Renal cortical epithelial cell (primary cell): ENCODE measurements at places on chromosomes 13 and 19. TPM values are rescaled to one million over a fixed set of nuclear protein-coding genes. Genes with fewer than 3 reads are reported as not detected.

DNA sequence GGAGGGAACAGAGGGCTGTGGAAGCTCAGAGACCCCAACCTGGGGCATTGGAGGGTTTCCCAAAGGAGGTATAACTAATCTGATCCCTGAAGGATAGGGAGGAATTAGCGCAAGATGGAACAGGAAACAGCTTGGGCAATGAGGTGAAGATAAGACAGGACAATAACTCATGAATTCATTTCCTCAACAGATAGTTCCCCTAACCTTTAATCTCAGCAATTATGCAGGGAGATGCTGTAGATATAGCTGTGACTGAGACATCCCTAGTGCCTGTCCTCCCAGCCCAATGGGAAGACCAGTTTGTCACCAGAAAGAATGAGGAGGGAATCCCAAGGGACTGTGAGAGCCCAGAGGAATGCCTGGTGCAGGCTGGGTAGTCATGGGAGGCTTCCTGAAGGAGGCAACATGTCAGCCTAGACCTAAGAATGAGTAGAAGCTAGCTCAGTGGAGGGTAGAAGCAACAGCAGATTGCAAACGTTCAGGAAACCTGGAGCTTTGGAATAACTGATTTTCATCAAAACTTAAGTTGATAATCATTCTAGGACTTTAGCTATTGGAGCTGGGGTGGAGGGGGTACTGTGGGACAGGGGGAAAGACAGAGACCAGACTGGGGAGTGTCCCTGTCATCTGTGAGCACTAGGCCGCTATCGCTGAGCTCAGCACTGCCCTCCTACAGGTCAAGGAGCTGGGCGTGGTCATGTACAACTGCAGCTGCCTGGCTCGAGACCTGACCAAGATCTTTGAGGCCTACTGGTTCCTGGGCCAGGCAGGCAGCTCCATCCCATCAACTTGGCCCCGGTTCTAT is 18.8 kb downstream of the HIPK4 start:
- DNase-seq, result no peak

GRCh38 chr19:13408889-13409518 is 97.3 kb downstream of the CACNA1A start:
- no peak for DNase-seq

DNA sequence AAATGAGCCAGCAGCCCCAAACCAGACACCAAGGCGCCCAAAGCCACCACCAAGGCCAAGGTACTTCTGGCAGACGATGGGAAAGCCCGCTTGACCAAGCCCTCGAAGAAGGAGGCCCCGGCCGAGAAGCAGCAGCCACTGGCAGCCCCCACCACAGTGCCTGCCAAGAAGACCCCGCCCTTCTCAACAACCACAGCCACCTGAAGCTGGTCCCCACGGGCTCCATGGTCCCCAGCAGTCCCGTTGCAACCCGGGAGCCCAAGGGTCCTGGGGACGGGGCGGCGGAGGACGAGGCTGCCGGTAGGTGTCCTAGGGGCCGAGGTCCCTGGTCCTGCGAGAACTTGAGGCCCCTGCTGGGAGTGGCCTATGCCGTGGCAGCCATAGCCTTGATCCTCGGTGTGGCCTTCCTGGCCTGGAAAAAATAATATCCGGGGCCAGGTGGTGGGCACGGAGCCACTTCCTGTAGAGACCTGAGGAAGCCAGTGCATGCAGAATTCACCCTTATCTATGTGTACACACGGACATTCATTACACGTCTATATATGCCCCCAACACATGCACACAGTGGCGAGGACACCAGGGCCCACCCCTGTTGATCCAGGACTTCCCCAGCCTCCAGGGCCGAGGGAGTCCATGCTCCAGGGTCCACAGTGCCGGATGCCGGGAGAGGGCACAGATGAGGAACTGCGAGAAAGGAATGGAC is 13.8 kb downstream of the C1QTNF9 start:
- DNase-seq, result no peak

DNA sequence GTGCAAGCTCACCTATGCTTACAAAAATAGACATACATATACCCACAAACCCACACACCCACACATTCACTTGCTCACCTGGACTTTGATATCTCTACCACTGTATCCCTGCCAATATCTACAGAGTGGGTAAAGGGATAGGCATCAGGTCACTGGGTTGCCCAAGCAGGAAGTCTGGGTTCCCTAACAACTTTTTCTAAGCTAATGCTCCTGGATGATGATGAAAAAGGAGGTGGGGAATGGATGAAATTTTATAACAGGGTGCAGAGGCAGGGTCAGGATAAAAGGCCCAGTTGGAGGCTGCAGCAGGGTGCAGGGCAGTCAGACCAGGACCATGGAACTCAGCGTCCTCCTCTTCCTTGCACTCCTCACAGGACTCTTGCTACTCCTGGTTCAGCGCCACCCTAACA is at the start of gene CYP2B6:
CYP2B6 (plus strand) TSS at position 311 of the 410 bp plus-strand sequence; CDS start at position 335, 24 bp downstream.
- DNase-seq, result no peak

DNA sequence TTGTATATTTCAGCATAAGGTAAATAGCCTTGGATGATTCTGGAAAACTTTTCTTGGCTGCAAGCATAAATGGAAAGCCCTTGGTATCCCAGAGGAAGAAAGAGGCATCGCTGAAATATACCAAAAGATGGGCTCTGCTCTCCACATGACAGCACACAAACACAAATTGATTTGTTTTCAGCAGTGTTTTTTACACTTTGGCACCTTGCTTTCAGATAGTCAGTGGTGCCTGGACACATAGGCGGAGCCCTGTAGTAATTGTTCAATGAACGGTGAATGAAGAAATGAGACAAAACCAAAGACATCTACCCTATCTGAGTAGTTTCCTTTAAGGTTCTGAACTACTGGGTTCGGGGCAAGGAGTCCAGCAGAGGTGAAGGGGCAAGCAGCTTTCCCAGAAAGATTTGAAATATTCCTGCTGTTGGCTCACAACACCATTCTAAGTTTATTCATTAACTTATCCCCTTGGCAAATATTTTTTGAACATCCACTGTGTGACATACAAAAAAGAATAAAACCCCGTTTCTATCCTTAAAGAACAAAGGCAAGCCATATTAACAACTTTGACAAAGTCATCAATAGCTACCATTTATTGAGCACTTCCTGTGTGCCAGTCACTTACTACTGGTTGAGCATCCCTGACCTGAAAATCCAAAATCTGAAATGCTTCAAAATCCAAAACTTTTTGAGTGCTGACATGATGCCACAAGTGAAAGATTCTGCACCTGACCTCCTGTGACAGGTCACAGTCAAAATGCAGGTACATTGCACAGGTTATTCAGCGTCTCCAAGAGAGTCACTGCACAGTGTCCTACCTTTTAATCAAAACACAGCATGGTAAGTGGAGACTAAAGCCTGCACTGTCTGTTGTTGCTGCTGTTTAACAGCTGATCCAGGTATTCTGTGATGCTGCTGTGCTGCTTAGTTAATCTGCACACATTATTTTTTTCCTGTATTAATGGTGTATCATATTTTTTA is 238.1 kb downstream of the DCLK1 start:
- peak; percentile 35 for DNase-seq

- peak; percentile 20 for DNase-seq
These were observed 17.2 kb downstream of the BLOC1S3 start for GRCh38 chr19:45195764-45196163.

DNA sequence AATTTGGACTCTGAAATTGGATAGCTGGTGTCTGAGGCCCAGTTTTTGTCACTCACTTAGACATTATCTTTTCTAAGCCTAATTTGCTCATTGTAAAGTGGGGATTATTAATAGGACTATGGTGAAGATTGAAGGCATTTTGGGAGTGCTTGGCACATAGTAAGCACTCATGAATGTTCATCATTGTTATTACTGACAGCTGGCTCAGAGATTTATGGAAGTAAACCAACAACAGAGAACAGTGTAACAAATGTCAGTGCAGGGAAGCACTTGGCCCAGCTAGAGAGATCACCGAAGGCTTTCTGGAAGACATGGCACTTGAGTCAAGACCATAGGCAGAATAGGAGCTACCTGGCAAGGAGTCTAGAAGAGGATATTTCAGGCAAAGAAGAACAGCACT is 92.3 kb downstream of the RFC3 start:
- no peak for DNase-seq

TMEM38A gene
- total RNA-seq, result 1.9 and 8.7 TPM in 2 replicates

KLHL1 gene
- total RNA-seq, result not detected in 2 replicates

VSTM1 gene
- total RNA-seq, result not detected in 2 replicates

ZNF155 gene
- total RNA-seq, result 7.6 and 11.9 TPM in 2 replicates

CEACAM16 gene
- not detected in 2 replicates for total RNA-seq

SERPINE3 gene
- total RNA-seq, result not detected in 2 replicates

ZNF599 gene
- total RNA-seq, result 3.8 and 7.2 TPM in 2 replicates
